Common myeloid progenitor, CD34-positive (primary cell): ENCODE measurements at places on chromosomes 12 and 14.
A peak's percentile ranks its signal among the peaks of the same experiment; 100 is the strongest.

DNA sequence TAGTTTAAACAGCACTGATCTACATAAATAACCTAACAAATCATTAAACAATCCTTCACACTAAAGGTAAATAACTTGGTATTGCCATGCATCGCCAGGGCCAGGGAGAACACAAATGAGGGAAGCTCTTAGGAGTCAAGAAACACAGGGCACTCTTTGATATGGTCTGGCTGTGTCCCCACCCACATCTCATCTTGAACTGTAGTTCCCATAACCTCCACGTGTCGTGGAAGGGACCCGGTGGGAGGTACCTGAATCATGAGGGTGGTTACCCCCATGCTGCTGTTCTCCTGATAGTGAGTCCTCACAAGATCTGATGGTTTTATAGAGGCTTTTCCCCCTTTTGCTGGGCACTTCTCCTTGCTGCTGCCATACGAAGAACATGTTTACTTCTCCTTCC, 17.3 kb downstream of the TMEM132D start:
- DNase-seq, result no peak

GRCh38 chr12:124995200-124995961, 1.9 kb downstream of the BRI3BP start:
- DNase-seq, result peak; percentile 74

- DNase-seq, result no peak
These were observed 134.8 kb downstream of the DYRK2 start for GRCh38 chr12:67783393-67783792.

DNA sequence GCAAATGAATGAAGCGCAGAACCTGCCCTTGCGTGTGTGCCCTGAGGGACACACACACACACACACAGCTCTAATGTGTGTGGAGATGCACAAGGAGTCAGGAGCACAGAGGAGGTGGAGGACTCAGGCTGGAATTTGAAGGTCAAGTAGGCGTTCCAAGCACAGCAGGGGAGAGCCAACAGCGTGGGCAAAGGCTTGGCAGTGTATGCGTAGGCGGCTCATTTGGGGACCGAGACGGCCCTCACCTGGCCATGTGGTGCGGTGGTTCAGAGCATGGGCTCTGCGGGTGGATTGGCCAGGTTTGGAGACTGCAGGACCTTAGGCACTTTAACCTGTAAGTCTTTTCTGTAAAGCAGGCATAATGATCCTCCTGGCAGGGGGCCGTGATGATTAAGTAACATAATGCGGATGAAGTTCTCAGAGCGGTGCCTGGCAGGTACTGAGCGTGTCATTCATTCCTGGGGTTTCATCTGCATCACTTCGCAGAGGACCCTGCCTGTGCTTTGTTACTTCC, 69.5 kb upstream of the SLC24A4 start:
- DNase-seq, result no peak
